ENCODE measurements at places on chromosomes 3 and 15.
A peak's percentile ranks its signal among the peaks of the same experiment; 100 is the strongest.

- no peak for DNase-seq
Measured at GRCh38 chr3:195207731-195208130, 63.2 kb downstream of the XXYLT1 start.

- DNase-seq = no peak
Measured at GRCh38 chr3:52539010-52539653, 2.7 kb downstream of the UQCC5 start.

DNA sequence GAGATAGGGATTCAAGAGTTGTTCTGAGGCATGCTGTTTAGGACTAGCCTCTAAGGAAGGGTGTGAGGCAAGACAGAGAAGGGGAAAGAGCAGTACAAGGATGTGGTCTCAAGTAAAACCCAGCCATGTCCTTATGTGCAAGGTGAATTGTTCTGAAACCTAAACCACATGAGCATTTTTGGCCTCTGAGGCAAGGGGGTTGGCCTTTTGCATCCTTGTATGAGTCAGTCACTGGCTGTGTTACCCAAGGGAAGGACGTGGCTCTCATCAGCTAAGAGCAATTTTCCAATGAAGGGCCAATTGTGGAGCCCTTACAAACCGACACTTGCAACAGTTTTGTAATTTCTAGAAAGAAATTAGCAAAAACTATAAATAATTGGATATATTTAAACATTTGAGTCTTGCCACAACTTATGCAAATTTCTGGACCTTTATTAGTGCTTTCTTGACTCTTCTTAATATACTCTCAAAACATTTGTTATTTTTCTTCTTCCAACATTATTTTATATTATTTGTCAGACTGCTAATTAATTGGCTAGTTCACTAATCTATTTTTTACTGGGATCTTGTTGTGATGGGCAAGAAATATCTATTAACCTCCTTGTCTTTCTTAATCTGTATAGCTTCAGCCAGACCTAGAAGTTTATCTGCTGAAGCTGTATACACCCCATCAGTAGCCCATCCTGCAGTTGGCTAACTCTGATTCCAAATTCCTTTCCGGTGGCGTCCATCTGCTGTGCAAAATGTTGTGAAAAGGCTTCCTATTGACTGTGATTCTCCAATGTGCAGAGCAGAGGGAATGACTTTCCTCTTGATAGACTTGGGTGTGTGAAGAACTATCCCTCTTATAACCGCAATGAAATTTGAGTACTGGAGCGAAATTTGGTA lies 97.7 kb upstream of the P2RY1 start:
- no peak for DNase-seq

- DNase-seq = no peak
Measured at GRCh38 chr3:95312650-95313049, 1249.8 kb downstream of the NSUN3 start.

GRCh38 chr3:71710906-71711494 lies 14.2 kb downstream of the EIF4E3 start:
- DNase-seq = no peak

GRCh38 chr3:177186306-177186705 lies 11.0 kb downstream of the TBL1XR1 start:
- no peak for DNase-seq

DNA sequence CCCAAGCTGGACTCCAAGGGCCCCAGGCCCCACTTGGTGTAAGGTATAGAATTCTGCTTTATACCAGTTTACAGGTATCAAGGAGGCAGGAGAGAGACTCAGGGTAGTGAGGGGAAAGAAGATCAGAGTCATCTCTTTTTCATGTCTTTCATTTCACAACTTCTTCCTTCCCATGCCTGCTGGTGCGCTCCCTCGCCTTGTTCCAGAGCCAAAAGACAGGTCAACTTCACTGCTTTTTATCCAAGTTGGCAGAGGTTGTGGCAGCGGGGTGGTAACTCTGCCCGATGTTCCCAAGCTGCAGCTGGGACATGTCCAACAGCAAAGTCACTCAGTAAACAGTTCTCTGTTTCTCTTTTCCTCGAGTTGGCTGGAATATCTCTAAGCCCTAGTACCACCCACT lies 86.3 kb upstream of the TCF12 start:
- DNase-seq = no peak

- DNase-seq = no peak
Measured at GRCh38 chr15:100931143-100931890, 12.2 kb downstream of the LRRK1 start.

DNA sequence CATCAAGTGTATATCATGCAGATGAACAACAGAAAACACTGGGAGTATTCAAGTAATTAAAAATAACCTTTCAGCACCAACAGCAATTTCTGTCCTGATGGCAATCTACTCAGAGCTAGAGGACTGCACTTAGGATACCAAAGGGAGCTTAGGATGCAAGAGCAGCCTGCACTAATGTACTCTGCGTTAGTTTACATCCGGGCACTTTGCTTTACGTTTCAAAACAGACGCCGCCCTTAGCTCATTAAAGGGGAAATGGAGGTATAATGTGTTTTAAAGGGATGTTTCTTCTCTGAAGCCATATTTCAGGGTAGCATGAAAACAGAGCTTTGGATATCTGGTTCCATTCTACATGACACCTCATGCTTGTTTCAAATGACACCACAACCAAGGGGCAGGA lies 14.0 kb upstream of the B3GNT5 start:
- DNase-seq = no peak

GRCh38 chr3:58962040-58962651 lies 87.7 kb downstream of the CFAP20DC start:
- DNase-seq = no peak

DNA sequence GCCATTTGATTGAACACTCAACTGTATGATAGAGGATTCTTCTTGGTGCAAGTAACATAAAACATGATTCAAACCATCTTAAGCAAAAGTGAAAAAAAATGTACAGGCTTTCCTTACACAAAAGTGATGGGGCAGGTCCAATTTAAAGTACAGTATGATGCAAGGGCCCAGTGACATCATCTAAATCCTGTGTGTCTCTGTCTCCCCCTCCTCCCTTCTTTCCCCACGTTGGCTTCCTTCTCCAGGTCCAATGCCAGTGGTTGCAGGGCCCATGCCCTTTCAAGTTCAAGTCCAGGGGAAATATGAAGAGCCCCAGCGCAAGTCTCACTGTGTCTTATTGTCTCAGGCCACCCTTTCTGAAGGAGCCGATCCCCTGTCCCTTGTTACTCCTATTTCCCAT lies 332.3 kb downstream of the SHQ1 start:
- no peak for DNase-seq

DNA sequence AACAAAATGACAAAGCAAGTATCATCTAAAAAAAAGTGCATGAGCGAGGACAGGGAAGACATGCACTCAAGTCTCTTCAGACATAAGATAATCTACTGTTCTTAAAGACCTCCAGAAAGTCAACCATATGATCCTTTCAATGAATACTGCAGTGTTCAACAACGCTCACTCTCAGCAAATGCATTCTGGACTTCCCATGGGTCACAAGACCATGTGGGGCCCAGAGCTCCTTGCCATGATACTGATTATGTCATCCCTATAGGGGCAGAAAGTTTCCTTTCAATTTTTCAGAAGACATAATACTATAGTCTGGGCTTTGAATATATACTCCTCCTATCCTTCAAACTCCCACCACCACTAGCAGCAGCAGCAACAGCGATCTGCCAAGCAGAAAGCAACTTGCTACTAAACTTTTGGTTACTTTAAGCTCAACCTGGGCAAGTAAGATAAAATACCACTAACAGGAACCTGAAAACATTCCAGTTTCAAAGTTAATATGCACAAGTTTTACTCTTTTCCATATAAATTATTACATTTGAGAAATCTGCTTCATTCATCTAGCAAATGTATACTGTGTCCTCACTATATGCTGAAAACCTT lies 143.5 kb downstream of the ADAM10 start:
- DNase-seq = no peak

DNA sequence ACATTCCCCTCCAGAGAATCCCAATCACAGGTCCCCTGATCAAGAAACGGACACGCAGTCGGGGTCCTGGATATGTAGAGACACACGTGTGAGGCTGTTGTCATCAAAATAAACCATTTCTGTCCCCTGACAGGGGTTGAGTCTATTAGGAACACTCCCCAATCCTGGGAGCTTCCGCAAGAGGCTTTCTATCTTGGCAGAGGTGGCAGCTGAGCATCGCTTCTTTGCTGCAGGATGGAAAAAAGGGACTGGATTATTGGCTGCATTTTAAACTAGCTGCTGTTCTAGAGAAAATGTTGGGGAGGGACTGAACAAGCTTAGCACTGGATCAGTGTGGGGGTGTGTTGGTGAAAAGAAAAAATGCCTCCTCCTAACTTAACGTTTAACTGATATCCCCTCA lies 2.5 kb upstream of the CNTN4 start:
- DNase-seq = no peak

GRCh38 chr3:182149594-182149993 lies 437.9 kb downstream of the SOX2 start:
- no peak for DNase-seq

DNA sequence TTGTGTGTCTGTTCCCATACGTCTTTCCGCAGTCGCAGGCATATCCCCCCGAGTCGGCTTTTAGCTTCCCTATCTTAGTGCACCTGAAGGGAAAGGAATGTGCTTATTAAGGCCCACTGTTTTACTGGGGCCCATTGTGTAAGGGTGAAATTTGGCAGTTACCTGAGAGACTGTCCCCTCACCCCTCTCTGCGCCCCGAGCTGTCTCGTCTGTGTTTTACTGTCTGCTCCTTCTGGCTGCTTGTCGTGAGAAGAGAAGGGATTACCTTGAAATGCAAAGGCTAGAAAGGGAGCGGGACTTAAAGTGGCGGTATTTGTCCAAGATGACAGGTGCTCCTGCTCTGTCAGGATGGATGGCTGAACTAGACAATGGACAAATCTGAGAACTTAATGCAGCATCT lies 233.0 kb upstream of the POU1F1 start:
- peak; percentile 14 for DNase-seq

DNA sequence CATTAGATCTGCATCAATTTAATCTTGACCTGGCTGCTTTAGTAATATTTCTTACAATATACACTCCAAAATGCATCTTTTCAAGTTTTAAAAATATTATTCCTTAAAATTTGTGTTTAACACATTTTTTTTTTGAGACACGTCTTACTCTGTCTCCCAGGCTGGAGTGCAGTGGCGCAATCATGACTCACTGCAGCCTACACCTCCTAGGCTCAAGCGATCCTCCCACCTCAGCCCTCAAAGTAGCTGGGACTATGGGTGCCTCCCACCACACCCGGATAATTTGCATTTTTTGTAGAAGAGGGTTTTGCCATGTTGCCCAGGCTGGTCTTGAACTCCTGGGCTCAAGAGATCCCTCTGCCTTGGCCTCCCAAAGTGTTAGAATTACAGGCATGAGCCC lies 73.6 kb downstream of the ETV5 start:
- DNase-seq = no peak

DNA sequence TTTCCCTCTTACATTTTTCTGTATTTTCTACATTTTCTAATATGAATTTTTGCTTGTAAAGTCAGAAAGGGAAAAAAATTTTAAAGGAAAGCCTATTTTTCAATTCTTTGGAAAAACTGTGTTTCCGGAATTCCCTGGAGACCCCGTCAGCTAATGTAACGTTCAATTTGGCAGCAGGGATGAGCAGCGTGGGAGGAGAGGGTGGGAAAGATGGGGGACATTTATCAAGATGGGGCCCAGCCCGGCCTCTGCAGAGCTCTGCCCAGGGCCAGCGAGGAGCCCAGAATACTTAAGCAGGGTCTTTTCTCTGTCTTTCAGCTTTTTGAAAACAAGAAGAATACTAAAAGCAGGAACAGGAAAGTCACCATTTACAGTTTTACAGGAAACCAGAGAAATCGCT lies 129.0 kb downstream of the LRRK1 start:
- DNase-seq = no peak

DNA sequence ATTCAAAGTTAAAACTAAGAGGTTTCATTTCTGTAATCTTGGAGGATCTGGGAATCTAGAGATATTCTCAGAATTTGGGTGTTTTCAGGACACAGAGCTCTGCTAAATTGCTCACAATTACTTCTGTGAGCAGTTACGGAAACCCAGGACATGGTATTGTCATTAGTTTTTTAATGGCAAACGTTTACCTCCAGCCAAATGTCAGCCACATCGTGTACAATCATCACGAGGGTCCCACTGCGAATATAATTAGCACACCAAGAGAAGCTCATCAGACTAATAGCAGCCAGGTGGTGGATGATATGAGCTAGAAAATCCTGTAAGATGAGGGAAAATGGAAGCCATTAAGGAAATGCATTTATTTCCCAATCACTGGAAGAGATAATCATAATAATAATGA lies 56.0 kb downstream of the CERS3 start:
- DNase-seq = no peak

- DNase-seq = no peak
Measured at GRCh38 chr15:31262143-31262530, 64.5 kb upstream of the KLF13 start.

- peak; percentile 26 for DNase-seq
Measured at GRCh38 chr3:113531826-113532697, at the start of gene SIDT1. SIDT1 (plus strand) TSS chr3:113532555; CDS start chr3:113533022, 467 bp downstream.

DNA sequence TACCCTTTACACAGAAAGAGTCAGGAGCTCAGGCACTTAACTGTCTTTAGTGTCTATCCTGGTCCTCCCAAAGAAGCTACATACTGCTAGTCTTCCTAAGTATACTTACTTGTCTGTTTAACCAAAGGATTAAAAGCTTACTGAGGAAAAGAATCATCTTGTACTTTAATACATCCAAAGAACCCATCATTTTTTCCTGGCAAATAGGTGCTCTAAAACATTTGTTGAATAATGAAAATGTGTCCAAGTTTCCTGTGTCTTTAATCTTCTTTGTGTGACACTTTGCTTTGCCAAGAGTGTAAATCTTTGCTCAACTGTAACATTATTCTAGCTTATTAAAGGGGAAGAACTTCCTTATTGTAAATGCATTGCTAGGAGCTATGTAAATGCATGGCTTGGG lies 519.2 kb downstream of the OTOL1 start:
- no peak for DNase-seq

GRCh38 chr3:100370756-100371155 lies 30.1 kb downstream of the TOMM70 start:
- DNase-seq = no peak

GRCh38 chr3:161409069-161409468 lies 37.8 kb upstream of the SPTSSB start:
- peak; percentile 28 for DNase-seq

- DNase-seq = no peak
Measured at GRCh38 chr3:155428563-155428962, 135.1 kb upstream of the STRIT1 start.

DNA sequence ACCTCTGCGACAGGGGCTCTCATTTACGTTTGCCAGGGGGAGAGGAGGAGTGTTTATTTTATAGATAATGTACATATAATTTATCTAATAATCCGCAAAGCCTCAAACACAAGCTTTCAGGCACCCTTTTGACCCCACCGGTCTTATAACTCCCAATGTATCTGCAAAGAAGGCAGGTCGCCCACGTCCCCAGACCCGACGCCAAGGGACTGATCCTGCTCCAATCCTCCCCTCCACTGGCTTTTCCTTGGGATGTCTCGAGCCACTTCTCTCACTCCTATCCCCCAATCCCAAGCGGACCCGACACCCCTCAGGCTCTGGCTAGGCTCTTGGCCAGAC lies 452 bp downstream of the DCP1A start:
- no peak for DNase-seq

- no peak for DNase-seq
Measured at GRCh38 chr3:50807266-50807665, 132.5 kb downstream of the DOCK3 start.

GRCh38 chr3:118963711-118964110 lies 70.9 kb downstream of the IGSF11 start:
- DNase-seq = no peak

Data from WTC11 (cell line).